NCI-H524 (cell line): ENCODE measurements at places on chromosomes 3 and 15.

DNA sequence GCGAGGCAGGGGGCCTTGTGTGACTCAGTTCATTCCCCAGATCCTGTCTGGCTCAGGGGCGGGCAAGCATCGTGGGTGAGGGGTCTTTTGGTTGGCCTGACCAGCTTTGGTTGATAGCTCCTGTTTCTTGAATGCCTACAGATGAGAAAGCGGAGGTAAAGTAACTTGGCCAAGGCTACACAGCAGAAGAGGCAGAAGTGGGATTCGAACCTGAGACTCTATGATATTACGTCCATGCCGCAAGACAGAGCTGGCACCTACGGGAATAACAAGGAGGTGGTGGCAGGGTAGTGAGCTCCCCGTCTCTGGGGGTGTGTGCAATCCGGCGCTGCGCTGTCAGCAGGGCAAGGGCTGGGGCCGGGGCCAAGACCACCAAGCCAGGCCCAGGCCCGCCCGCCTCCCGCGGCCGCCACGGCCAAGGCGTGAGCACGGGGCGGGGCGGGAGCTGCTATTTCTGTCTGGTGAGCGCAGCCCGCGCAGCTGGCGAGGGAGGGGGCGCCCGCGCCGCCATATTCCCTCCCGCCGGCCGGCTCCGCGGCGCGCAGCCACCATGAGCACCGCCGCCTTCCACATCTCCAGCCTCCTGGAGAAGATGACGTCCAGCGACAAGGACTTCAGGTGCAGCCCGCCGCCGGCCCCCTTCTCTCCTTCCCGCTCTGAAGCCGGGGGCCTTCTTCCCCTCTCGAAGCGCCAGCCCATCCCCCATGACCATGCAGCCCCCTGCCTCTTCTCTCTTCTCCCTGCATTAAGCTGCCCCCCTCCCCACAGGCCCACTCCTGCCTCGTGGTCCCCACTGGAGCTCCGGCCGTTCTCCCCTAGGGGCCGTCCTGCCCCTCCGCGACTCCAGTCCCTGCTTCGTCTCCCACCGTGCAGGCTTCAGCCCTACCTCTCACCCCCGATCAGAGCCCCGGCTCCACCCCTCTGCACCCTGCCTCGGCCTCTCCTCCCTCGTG lies at the start of gene CAND2:
CAND2 (plus strand) TSS at position 510 of the 953 bp plus-strand sequence; CDS start at position 551, 41 bp downstream.
- peak; percentile 48 for DNase-seq

- no peak for DNase-seq
Observed at GRCh38 chr3:18217507-18218174, 207.5 kb downstream of the SATB1 start.

DNA sequence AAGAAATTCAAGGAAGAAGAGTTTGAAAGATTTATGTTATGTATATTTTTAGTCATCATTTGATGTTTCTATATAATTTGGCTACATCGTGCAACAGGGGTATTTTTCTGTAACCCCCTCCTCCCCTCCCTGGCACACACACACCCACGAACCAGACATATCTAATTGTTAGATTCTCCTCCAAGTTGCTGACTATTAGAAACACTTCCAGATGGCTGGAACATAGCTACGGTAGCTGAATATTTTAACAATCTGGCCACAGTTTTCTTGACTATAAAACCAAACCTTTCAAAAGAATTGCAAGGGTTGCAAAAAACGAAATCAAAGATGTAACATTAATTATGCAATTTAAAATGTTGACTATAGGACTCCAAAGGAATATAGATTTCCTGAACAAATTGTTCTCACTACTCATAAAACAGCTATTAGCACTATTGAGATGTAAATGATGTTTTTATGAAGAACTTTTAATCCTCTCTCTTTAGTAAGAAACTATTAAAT lies 154.4 kb downstream of the CHL1 start:
- DNase-seq = no peak

DNA sequence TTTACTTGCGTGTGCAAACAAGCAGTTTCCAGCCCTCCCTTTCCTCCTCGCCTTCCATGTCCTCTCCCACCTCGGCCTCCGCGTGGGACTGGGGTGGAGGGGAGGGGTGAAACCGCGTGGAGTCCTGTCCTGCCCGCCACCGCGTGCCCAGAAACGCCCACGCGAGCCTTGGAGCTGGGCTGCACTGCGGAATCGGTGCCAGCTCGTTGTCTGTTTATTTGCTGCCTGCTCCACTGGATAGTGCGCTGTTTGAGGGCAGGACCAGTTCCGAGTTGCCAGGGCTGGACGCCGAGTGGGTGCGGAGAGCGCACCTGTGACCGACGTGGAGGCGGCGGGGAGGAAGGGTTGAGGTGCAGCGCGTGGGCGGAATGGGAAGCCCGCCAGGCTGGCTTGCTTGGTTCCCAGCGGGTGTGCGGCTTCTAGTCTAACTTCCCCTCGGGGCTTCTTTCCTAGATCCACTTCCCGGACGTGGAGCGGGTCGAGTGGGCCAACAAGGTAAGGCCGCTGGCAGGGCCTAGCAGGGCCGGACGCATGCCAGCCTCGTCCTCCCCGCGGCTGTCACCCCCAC lies 17.3 kb downstream of the ESYT3 start:
- DNase-seq = no peak

- no peak for DNase-seq
Observed at GRCh38 chr3:3729261-3729660, 70.0 kb upstream of the LRRN1 start.

DNA sequence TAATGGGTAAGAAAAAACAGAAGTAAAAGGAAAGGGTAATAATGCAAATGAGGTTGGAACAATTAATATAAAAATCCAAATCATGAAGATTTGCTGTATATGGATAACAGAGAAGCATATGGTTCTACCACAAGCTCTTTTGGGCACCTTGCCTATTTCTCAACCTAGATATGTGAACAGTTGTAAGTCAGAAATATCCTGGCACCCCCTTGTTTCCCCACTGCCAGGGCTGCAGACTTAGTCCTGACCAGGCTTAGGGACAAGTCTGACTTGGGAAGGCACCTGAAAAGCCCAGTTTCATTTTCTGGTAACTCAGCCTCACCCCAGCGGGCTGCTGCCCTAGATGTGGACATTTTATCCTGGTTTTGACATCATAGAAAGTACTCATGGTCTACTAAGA lies 183.2 kb upstream of the STAC start:
- DNase-seq = no peak

- DNase-seq = no peak
Observed at GRCh38 chr3:10173095-10173925, 8.6 kb downstream of the IRAK2 start.
